ENCODE measurements at places on chromosomes 4 and X.

- no peak for DNase-seq
Observed at GRCh38 chrX:51742586-51742985, 656 bp upstream of the GSPT2 start.

GRCh38 chrX:43467608-43468234, 188.4 kb upstream of the MAOA start:
- DNase-seq: no peak

DNA sequence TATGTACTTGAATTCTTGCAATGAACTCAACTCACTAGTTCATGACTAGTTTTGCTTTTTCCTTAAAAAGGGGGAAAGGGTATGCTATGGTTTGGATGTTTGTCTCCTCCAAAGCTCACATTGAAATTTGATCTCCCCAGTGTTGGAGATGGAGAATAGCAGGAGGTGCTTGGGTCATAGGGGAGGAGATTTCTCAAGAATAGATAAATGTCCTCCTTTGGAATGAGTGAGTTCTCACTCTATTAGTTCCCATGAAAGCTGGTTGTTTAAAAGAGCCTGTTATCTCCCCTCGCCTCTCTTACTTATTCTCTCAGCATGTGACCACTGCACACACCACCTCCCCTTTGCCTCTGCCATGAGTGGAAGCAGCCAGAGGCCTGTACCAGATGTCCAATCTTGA, 109.4 kb upstream of the INTU start:
- DNase-seq: no peak

GRCh38 chr4:53582194-53582593, 9.1 kb downstream of the LNX1 start:
- no peak for DNase-seq

DNA sequence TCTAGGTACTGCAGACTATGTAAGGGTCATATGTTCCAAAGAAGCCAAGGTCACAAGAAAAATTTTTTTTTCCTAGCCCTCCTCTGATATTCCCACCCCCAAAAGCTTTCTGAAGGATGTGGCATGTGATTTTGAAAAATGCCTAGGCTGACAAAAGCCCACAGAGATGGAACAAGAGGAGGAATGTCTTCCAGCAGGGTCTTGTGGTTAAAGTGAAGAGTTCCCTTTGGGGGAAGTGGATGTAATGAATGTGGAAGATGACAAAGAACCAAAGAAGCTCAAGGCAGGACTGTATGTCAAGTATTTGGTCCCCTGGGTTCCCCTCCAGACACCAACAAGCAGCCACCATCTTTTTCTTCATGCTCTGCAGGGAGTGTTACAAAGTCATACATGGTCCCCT, 268.8 kb downstream of the BCOR start:
- DNase-seq: no peak

GRCh38 chrX:57119416-57119815, 1.9 kb downstream of the SPIN2B start:
- DNase-seq: no peak

DNA sequence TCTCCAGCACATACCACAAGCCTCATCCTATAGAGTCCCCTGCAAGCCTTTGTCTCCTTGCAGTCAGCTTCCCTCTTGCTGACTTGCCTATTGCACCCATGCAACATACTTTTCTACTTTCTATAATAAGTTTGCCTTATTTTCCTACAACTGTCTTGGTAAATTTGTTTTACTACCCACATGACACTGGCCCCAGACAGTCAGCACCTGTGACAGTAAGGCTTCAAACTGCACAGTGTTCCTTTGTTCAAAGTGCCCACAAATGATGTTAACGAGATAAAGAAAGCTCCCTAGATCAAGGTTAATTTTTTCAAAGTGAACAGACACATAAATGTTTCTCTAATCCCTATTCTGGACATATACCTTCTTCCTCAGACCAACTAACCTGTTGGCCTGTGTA, 529.1 kb upstream of the PCDH10 start:
- no peak for DNase-seq

GRCh38 chr4:109816082-109816442, 500 bp downstream of the GAR1 start:
- peak; percentile 63 for DNase-seq

DNA sequence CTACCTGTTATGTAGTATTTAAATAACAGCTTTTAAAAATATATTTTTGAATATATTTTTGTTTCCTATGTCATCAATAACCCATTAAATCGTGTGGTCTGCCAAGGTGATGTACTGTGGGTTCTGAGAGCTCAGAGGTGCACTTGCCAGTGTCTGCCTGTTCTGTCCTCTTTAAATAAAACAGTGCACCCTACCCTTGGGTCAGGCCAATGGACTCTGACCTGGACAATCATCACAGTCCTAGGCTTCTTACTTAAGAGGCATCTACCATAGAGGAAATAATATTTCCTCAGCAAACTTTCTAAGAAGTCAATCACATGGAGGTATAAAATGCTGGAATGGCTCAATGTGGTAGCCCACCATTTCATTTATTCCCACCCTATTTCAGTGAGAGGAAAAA, 26.0 kb upstream of the LHFPL1 start:
- no peak for DNase-seq

DNA sequence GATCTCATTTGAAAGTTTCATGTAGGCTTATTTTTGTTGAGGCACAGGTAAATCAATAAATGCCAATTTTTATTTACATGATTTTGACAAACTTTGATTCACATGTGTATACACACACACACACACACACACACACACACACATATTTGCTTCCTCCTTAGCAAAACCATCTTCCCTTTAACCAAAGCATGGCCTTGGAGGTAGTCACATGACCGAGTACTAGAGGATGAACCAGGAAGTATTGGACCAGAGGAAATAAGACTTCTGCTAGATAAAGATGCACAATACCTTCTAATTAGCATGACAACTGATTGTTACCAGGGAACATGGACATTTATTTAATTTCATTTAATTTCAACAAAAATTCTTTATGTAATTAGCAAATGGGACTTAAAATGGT, 23.4 kb upstream of the CFAP299 start:
- DNase-seq: no peak

- no peak for DNase-seq
Observed at GRCh38 chr4:148021686-148022085, 289.8 kb downstream of the ARHGAP10 start.

GRCh38 chr4:176653401-176654220, 139.1 kb downstream of the VEGFC start:
- DNase-seq: no peak

DNA sequence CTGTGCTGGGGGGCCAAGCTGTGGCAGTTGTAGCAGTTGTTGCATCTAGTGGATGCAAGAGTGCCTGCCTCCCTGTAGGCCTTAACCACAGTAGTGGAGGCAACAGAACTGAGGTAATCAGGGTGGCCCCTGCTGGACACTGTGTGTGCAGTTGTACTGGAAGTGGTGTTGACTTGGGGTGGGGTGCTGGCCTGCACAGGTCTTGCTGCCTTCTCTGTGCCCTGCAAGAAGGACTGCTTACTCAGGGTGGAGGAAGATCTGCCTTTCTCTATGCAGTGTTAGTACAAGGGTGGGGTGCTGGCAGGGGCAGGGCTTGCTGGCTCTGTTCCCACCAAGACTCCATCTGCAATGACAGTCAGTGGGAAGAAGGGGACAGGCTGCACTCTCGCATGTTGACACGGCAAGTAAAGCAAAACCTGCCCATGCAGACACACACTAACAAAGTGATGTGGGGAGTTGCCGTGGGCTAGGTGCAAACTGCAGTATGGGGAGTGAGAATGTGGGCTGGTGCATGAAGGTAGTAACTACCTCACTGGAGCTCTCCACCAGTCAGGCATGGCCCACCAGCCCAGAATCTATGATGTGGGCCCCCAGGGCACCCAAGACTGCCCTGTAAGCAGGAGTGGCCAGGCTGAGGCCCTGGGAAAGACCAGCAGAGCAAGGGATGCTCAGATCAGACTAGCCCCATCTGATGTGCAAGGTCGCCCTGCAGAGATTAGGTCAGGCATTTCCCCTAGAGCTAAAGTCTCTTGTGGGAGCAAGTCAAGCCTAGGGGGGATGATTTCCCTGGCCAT, 594.9 kb downstream of the TECRL start:
- no peak for DNase-seq

- no peak for DNase-seq
Observed at GRCh38 chrX:19563327-19563726, 48.0 kb upstream of the MAP3K15 start.

- DNase-seq: no peak
Observed at GRCh38 chr4:177391953-177392352, 50.3 kb downstream of the AGA start.

GRCh38 chr4:48594180-48594579, 104.1 kb downstream of the ZAR1 start:
- DNase-seq: no peak

GRCh38 chr4:22515145-22515887, 550 bp downstream of the ADGRA3 start:
- DNase-seq: peak; percentile 66

- no peak for DNase-seq
Observed at GRCh38 chrX:134713618-134714107, 55.4 kb upstream of the PLAC1 start.

DNA sequence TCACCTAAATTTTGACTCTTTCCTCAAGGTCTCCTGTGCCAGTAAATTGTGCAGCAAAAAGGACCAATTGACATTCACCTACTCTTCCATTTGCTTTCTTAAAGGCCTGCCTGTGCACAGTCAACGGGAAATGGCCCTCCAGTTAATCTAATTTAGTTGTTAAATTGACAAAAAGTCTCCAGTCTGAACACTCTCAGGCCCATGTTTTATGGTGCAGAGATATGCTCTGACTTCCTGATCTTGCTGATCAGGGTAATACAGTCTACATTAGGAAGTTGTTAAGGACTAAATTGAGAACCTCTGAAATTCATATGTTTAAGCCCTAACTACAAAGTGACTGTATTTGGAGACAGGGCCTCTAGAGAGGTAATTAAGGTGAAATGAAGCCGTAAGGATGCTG, 133.6 kb upstream of the IL15 start:
- no peak for DNase-seq

DNA sequence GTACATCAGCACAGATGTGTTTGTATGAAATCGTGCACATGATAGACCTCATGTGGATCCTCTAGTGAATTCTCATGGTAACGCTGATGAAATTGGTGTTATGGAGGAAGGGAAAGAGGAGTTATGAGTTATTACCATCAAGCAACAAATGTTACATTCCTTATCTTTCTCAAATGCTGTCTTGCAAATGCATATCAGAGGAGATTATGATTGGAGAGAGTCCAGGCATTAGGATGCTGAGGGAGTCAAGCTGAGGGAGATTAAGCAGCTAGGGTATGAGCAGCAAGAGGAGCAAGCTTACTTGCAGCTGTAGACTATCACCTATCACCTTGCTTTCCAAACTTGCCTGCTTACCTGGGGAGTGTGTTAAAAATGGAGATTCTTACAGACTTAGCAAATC, 36.8 kb upstream of the SFRP2 start:
- no peak for DNase-seq

DNA sequence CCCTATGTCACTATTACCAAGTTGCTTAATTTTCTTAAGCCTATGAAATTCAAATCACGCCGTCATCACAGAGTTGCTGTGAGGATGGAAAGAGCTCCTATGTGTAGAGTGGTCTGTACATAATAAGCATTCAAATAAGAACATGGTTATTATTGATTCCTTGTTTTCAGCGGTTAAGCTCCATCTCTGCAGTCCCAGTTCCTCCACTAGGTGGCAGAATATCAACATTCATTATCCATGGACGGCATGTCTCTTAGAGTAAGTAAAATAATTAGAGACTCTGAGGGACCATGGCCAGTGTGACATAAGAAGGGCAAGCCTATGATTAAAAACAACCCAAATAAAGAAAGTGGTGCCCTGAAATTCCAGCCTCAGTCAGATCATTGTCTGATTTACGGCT, 132.5 kb upstream of the NHS start:
- no peak for DNase-seq

GRCh38 chr4:17286752-17287460, 225.0 kb downstream of the QDPR start:
- DNase-seq: no peak

GRCh38 chr4:22876270-22876669, 183.5 kb downstream of the GBA3 start:
- no peak for DNase-seq

DNA sequence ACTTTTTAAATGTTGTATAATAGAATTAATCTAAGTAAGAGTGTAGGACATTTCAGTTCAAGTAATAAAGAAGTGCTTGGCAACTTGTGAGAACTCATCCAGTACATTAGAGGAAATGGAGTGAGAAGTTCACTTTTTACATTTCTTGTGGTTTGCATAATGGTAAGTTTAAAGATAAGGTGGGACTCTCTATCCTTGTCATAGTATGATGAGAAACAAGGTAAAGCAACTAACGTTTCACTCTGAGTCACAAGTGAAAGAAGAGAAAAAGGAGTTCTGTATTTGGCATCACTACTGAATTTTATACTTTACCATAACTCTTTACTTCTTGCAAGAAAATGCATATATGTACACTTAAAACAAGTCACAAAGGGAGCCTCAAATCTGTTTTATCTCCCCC, 219.4 kb downstream of the SLC4A4 start:
- no peak for DNase-seq

DNA sequence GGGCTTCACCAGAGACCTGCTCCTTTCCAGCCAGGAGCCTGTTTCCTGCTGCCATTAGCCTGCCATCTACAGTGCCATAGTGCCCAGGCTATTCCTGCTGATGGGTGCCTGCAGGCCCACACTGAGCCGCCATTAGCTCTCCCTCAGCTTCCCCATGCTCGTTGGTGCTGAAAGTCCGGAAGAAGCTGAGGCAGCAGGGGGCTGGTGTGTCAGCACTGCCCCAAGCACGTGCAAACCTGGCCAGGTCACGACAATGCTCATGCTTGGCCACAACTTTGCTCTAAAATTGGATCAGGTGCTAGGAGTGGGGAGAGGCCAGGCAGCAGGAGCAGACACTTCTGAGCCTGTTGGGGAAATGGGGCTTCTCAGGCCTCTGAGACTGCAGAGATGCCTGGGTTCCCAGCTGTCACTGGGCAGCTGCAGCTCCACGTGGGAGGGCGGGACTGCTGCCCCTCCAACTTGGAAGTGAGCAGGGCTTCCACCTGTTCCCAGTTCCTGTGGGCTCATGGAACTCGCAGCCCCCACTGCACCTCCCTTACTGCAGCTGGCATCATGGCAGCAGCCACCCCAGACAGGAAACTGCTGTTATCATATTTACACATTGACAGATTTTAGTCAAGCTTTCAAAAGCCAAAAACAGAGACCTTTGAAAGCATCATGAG, 913.9 kb downstream of the FSTL5 start:
- no peak for DNase-seq

DNA sequence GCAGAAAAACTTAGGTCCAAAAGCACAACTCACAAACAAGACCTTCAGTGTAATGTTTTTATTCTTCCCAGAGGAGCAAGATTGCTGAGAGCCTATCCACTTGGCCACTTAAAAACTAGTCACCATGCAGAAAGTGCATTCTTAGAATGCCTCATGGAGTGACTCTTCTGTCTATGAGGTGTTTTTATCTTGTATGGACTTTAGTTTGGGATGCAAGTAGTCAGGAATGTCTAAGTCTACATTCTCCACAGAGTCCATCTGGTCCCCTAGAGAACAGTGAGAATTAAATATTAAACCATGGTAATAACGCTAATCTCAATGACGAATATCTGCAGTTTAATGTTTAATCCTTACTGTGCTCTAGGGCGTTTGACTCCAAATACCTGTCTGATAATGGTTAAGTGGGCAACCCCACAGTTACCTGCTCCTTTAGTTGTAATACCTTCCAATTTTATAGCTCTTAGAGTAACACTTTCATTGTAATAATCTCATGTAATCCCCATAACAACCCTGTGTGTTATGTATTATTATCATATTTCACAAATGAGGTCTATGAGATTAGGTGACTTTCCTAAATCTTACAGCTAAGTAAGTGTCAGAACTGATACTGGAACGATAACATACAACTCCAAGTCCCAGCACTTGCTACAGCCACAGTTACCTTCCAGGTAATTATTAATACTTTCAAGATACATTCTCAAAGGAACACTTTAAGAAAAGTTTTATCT, 235.6 kb upstream of the JADE1 start:
- DNase-seq: no peak
